ENCODE measurements at places on chromosomes 2 and 18.

DNA sequence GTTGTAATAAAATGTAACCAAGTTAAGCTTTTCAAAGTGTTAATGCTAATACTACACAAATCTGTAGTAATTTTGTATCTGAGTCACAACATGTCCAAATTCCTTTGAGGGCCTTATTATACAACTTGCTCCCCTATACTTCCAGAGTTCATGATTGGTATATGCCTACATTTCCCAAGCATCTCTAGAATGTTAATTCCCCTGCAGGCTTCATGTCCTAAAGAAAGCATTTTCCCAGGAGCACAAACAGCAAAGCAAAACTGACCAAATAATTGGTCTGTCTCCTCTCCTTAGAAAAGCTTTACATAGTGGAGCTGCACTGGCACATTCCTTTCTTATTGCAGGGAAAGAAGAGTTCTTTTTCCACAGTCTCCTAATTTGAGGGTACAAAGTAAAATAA lies 3.7 kb downstream of the ALS2 start:
- no peak for DNase-seq

GRCh38 chr2:106536490-106536889 lies 49.3 kb downstream of the CD8B2 start:
- no peak for DNase-seq

GRCh38 chr2:63081404-63081803 lies 30.8 kb downstream of the OTX1 start:
- no peak for DNase-seq

GRCh38 chr2:8343031-8343430 lies 338.8 kb upstream of the ID2 start:
- no peak for DNase-seq

DNA sequence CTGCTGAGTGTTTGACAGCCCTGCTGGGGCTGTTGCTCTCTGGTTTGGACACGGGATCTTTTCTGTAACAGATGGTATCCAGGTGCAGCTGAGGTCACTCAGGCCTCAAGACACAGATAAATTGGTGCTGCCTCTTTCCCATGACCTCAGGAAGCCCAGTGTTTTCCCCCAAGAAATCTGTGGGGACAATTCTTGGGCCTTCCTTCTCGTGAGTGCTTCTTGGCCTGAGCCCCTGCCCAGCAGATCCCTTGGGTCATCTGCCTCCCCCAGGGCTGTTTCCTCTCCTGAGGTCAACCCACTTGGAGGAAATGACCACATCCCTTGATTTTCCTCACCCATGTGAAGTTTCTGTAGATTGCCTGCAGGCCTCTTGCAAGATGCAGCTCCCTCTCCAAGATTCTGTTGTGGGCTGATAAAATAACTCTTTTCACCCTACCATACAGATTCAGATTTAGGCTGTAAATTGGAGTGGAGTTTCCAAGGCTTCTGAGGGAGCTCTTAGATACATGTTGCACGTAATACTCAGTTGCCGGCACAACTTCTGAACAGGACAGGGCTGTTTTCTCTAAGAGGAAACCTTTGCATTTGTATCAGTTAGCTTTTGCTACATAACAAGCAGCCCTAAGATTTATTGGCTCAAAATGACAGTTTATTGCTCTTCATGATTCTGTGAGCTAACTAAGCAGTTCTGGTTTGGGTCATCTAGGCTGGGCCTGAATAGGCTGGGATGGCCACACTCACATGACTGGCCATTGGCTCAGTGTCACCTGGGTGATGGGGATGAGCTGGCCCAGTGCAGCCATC lies 13.1 kb downstream of the ZAP70 start:
- DNase-seq, result no peak

Data from left forelimb (tissue), 1 donor.